Stimulated activated CD4-positive, alpha-beta T cell treated with anti-CD3 and anti-CD28 coated beads, TNF-alpha, amount 100 ng/mL, for 24 hours (primary cell): ENCODE measurements at places on chromosomes 3 and 15.

GRCh38 chr3:71078723-71079525, 504.6 kb downstream of the FOXP1 start:
- DNase-seq = no peak

DNA sequence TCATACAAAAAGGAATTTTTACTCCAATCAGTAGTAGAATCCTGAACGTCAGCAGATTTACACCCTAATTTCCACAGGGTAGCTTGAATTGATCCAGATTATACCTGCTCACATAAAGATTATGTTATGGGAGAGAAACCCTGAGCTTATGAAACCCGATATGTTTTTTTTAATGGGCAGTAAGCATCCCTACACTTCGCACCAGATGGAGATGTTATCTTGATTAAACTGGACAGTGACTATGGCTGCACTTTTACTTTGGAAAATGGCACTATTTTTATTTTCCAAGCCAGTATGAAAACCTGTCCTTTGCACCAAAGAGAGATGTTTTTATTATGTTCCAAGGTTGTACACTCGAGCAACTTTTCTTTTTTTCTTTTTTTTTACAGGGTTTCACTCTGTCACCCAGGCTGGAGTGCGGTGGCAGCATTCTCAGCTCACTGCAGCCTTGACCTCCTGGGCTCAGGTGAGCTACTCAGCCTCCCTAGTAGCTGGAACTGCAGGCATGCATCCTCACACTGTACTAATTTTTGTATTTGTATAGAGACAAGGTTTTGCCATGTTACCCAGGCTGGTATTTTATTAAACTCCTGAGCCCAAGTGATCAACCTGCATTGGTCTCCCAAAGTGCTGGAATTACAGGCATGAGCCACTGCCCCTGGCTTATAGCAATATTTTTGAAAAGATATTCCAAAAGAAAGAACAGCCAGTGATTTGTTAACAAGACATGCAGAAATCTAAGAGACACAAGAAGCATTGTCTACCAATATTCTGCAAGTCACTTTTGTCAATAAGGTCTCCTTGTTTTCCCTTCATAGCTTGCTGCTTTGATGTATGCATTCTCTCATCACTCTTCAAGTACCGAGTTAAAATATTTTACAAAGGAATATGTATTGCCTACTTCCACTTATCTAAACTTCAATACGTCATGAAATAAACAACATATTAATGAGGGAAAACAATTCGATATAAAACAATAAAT, 1412.6 kb downstream of the ZPLD1 start:
- DNase-seq = no peak

DNA sequence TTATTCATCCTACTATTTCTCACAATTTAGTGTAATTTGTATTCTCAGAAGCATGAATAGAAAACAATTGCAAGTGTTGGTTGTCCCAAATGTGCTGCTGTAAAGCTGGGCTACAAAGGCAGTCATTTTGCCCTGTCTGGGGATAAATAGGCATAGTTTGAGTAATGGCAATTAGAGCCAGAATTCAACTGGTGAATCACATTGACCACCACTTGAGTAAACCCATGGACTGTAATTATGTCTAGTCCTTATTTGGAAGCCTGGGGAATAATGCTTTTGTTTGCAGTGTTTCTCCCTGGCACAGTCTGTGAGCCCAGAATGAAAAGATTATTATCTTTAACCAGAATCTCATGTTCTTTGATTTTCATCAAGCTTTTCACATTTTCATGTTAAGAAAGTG, 30.5 kb upstream of the CHL1 start:
- no peak for DNase-seq

DNA sequence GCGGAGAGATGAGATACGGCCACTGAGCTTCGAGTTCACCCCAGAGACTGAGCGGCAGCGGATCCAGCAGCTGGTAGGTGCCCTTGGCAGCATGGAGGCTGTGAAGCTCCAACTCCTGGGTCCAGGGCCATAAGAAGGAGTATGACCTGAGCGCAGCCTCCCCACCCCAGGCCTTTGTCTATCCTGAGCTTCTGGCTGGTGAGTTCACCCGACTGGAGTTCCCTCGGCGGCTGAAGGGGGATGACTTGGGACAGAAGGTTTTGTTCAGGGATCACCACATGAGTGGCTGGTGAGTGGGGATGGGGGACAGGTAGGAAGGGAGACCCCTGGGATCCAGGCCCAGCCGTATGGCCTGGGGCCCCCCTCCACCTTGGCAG, 2.6 kb downstream of the PPM1M start:
- no peak for DNase-seq

- no peak for DNase-seq
Measured at GRCh38 chr3:11514191-11514821, 129.4 kb downstream of the VGLL4 start.

DNA sequence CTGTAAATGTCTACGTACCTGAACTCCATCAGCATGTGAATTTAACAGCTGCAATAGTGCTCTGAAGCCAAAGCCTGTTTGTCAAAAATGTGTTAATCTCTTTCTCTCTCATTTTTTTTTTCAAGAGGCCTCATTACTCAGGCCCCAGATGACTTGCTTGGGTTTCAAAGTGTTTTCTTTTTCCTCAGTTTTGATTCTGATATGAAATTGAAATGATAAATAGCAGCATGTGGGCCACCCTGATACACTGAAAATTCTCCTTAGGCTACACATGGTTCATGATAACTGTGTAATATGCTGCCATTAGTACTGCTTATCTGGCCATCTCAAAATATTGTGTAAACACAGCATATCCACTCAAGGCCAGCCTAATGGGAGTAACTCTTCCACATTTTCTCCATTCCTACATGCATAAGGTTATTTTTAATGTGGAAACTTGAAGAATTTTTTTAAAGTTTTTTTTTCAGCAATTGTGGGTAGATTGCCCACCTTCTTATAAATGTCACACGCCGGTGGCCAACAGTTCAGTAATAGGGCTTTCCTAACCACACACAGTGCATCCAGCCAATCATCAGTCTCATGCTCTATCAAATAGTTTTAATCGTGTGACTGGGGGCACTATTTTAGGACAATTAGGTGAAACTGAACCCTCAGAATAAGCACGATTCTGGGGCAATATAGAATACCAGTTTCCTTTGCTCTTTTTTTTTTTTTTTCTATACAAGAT, 13.1 kb upstream of the DENND4A start:
- no peak for DNase-seq

GRCh38 chr3:9066141-9066540, 102.9 kb upstream of the RAD18 start:
- DNase-seq = no peak

DNA sequence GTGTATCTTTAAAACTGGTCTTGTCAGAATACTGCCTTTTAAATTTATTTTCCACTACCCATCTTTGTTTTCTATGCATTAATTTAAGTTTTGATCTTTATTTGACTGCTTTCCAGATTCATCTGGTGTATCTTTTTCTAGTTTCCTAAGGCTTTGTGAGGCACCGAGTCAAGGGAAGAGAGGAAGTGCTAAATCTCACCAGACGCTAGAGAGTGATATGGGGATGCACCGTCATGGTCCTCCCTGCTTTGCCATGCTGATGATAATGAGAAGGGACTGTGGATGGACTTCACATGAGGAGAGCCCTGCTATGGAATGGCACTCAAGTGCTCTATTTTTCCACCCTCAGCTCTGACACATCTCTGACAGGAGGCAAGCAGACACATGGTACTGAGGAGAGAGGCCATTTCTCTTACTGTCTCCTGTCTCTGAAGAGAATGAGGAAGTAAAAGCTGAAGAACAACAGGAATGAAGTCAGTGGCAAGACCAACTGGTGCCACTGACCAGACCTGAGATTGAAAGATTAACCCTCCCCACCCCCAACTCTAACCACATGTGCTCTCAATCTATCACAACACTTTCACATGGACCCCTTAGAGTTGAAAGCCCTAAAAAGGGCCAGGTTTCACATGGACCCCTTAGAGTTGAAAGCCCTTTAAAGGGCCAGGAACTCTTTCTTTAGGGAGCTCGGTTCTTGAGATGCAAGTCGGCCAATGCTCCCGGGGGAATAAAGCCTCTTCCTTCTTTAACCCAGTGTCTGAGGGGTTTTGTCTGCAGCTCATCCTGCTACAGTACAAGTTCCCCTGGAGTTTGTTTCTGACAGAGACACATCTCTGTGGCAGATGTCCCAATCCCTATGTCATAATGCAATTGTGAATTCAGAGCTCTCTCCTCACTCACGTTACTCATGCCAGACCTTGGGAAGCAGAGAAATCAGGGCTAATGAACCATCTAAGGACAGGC, at the start of gene IQCF2:
TSS of gene IQCF2 (plus strand) at position 913 of the 963 bp plus-strand sequence. CDS start 52 bp downstream, outside the sequence.
- DNase-seq = no peak

GRCh38 chr3:57559526-57559925, 3.5 kb downstream of the PDE12 start:
- no peak for DNase-seq

GRCh38 chr15:29696950-29697738, 125.1 kb downstream of the TJP1 start:
- DNase-seq = no peak

DNA sequence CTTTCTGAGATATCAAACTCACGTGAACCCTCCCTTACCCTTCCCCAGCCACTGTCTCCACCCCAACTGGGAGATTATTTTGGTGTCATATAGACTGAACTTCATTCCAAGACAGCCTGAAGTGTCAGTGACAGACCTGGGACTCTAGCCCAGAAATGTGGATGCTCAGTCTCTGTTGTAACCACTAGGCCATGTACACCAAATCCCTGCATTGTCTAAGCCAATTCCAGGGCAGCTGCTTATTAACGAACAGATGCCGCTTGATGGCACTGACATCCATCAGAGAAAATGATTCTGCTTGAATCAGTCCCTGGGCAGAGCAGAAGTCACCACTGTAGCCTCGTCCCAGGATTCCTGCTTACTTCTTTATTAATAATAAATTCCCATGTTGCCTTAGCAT, 305.5 kb downstream of the GRM7 start:
- no peak for DNase-seq
